CD8-positive, alpha-beta T cell (primary cell): ENCODE measurements at places on chromosomes 1 and 21.

DNA sequence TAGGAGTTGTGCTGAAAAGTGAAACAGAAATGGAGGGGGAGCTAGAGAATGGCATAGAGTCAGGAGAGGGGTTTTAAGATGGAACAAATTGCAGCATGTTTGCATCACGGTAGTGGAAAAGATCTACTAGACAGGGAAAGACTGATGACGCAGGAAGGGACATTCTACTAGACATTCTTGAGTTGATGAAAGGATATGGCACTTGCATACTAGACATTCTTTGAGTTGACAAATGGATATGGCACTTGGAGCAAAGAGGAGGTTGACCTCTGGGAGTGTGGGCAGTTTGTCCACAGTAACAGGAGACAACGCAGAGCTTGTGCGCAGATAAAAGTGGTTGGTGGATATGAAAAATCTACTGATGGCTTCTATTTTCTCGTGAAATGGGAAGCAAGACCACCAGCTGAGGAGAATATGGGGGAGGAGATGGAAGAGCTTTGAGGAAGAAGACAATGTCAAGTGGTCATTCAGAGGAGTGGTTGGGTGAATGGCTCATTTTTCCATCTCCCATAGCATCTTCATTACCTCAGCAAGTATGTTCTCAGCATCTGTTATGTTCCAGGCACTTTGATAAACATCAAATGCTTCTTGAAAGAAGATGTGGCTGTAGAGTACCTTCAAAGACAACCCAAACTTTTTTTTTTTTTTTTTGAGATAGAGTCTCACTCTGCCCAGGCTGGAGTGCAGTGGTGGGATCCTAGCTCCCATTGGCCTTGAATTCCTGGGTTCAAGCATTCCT, 2.4 kb upstream of the CTPS1 start:
- no peak for DNase-seq

DNA sequence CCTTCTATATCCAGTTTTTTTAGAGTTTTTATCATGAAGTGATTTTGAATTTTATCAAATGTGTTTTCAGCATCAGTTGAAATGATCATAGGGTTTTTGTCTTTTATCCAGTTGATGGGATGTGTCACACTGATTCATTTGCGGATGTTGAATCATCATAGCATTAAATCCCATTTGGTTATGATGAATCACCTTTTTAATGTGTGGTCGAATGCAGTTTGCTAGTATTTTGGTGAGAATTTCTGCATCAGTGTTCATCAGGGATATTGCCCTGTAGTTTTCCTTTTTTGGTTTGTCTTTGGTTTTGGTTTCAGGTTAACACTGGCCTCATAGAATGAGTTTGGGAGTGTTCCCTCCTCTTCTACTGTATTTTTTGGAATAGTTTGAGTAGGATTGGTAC, 80.3 kb downstream of the DIRAS3 start:
- DNase-seq: no peak

- DNase-seq: no peak
Measured at GRCh38 chr1:108012553-108012952, 47.6 kb upstream of the VAV3 start.

DNA sequence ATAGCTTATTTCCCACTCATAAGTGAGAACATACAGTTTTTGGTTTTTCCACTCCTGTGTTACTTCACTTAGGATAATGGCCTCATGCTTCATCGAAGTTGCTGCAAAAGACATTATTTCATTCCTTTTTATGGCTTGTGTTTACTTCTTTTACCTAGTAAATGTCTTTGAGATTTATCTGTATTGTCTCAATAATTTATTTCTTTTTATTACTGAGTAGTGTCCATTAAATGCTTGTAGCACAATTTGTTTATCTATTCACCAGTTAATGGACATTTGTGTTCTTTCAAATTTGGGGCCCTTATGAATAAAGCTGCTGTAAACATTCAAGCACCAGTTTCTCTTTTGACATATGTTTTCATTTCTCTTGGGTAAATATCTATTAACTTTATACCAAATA, 86.0 kb downstream of the UCHL5 start:
- DNase-seq: no peak

GRCh38 chr1:160724465-160725242, 13.0 kb upstream of the CD48 start:
- DNase-seq: no peak

DNA sequence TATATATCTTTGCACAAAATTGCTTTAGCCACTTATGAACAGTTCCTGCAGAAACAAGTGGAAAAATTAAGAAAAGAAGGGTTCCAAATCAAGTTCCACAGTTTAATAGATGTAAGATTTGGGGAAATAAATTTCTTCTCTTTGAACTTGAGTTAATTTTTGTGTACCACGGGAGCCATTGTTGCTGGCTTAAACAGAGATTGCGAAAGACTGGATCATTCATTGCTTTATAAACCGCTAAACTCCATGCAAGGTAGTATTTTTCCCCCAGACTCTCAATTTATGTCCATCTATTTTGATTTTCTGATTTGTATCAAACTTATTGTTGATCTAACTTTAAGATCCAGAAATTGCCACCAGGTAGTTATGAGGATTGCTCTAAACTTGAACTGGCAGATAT, 246.1 kb upstream of the ADGRL4 start:
- no peak for DNase-seq

GRCh38 chr1:9596415-9597123, 7.9 kb downstream of the TMEM201 start:
- DNase-seq: no peak

DNA sequence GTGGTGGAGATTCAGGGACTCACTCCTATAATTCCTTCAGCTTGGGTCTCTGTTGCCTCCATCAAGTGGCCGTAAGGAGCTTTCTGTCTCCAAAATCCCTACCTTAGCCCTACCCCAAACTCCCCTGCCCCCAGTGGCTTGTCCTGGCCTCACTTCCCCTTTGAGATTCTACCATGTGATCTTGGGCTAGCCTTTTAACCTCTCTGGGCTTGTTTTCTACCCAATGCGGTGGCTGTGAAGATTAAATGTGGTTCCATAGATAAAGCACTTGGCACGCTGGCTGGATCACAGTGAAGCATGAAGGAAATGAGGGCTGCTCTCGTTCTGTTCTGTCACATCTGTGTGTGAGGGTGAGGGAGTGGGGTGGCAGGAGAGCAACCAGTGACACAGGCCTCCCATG, 43.6 kb downstream of the FAAH start:
- no peak for DNase-seq

DNA sequence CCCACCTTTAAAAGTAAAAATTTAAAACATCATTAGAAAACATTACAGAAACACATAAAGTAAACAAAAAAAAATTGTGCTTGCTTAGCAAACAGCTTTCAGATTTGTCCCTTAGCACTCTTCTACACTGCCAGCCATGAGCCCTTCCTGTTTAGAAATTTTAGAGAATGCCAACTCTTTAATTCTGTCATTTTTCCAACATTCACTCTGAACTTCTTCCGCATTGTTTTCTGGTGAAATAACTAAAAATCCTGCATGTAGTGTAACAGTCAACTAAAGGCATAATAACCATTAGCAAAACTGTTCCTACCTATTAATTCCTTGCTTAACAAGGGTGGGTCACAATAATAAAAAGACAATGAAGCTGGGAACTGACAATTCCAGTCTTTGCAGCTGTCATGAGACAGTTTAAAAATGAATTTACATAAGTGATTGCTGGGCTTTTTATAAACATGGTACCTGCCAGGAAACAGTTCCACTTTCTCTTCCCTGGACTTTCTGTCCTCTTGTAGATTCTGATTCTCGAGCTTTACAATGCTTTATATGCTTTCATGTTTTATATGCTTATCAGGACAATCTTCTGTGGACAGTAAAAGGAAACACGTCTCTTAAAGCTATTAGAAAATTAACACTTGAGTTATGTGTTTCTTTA, 19.0 kb downstream of the GNG12 start:
- no peak for DNase-seq

- no peak for DNase-seq
Measured at GRCh38 chr1:7539769-7540175, 231.3 kb upstream of the VAMP3 start.

GRCh38 chr1:83697961-83698360, 301.0 kb downstream of the TTLL7 start:
- no peak for DNase-seq

DNA sequence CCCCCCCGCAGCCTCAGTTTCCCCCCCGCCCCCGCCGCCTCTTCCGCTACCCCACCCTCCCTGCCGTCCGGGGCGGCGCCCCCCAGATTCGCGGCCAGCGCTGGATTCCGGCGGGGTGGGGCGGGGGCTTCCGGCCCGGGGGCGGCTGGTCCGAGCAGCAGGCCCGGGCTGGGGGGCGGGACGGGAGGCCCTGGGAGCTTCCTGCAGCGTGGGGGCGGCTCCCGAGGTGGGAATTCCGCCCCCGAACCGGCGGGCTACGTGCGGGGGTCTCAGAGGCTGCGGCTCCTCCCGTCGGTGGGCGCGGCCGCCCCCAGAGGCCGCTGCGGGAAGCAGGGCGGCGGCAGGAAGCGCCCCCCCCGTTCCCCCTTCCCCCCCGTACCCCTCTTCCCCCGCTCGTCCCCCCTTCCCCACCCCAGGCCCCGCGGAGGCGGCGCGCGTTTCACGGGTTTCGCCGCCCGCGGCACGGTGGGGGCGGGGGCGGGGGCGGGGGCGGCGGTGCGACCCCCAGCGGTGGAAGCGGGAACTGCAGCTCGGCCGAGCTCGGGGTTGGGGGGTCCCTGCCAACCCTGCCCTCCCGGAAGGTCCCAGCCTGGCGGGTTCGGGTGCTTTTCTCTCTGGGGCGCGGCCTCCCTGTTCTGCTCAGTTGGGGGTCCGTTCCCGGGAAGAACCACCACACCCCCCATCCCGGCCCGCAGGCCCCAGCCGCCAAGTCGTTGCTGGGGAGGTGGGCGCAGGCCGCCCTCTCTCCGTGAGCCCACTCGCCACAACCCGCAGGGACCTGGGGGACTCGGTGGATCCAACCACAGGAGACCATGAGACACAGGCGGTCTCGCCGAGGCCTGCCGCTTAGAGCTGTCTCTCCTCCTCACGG, 76.3 kb downstream of the MORN1 start:
- DNase-seq: peak; percentile 83

DNA sequence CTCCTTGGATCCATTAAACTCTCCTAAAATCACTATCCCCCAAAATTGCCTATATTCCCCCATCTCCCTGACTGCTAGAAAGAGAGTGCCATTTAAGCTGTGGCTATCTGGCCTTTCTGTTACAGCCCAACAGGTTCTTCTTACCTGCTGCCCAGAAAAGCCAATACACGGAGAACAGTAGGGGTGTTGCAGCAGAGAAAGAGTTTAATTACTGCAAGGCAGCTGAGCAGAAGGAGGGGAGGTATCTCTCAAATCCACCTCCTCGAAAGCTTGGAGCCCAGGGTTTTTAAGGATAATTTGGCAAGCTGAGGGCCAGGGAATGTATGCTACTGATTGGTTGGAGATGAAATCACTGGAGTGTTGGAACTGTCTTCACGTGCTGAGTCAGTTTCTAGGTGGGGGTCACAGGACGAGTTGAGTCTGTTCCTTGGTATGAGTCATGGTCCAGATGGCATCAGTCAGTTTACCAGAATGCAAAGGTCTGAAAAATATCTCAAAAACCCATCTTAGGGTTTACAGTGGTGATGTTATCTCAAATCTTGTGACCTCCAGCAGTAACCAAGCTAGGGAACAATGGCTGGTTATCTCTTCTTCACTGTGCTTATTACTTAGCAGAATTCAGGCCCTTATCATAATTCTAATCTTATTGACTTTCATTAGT, 89.8 kb downstream of the SMYD3 start:
- no peak for DNase-seq

DNA sequence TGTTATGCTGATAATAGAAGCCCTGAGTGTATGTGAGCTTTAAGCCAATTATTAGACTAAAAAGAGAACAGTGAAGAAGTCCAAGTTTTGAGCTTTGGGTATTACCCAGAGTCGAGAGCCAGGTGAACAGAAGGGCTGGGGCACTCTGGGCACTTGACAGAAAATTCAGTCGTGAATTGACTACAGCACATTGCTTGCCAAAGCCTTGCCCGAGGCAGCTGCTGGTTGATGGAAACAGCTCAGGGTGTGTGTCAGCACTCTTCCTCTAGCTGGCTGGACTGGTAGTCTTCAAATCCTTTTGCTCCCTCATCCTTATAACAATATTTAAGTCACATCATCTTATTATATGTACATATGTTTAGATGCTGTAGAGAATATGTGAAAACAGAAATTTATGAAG, 21.3 kb downstream of the PDE4B start:
- no peak for DNase-seq

- no peak for DNase-seq
Measured at GRCh38 chr1:155835548-155835947, 21.5 kb downstream of the GON4L start.

DNA sequence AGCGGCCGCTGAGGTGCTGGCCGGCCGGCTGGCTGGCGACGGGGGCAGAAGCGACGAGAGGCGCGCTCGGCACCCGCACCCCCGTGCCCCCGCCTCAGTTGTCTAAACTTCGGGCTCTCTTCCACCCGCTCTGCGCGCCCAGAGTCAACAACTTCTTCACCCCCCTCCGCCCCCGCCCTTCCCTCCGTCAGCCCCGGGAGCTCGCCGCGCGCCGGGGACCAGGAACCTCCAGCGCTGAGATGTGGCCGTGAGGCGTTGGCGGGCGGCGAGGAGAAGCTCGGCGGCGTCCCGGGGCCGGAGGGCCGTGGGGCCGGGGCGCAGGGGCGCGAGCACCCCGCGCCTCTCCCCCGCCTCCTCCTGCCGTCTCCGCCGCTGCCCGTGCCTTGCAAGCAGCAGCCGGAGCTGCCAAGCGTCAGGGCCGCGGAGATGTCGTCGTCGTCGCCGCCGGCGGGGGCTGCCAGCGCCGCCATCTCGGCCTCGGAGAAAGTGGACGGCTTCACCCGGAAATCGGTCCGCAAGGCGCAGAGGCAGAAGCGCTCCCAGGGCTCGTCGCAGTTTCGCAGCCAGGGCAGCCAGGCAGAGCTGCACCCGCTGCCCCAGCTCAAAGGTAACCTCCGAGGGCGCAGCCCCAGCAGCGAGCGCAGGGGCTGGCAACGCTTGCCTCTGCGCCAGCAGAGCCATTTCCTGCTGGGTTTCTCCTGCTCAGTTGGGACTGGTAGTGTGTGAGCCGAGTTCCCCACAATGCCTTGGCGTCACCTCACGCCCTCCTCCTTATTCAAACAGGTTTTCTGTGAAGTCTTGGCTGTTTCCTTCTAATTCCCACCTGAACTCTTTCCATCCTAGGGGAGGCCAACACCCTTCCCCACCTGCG, 710 bp downstream of the PPP2R5A start:
- DNase-seq: peak; percentile 69

- no peak for DNase-seq
Measured at GRCh38 chr1:194908643-194909042, 1699.6 kb downstream of the KCNT2 start.

GRCh38 chr1:11042995-11043874, 3.8 kb downstream of the MASP2 start:
- DNase-seq: no peak
